NCI-H446 (cell line): ENCODE measurements at places on chromosomes 5 and 9.

DNA sequence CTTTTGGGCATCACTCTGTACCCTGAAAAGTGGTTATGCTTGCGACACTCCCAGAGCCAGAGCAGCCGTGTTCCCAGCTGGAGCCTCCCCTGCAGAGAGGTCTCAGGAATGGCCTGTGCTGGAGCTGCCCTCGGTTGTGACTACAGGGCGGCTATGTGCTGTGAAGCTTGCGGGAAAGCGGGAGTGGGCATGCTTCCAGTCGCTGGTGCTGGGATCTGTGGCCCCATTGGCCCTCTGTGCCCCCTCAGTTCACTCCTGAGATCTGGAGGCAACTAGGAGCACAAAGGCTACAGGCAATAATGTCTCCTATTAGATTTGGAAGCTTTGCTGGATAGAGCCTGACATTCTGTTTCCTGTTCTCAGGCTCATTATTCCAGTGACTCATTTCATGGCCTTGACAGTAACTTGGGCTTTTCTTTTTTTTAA is 56.9 kb downstream of the GPR107 start:
- DNase-seq = no peak

DNA sequence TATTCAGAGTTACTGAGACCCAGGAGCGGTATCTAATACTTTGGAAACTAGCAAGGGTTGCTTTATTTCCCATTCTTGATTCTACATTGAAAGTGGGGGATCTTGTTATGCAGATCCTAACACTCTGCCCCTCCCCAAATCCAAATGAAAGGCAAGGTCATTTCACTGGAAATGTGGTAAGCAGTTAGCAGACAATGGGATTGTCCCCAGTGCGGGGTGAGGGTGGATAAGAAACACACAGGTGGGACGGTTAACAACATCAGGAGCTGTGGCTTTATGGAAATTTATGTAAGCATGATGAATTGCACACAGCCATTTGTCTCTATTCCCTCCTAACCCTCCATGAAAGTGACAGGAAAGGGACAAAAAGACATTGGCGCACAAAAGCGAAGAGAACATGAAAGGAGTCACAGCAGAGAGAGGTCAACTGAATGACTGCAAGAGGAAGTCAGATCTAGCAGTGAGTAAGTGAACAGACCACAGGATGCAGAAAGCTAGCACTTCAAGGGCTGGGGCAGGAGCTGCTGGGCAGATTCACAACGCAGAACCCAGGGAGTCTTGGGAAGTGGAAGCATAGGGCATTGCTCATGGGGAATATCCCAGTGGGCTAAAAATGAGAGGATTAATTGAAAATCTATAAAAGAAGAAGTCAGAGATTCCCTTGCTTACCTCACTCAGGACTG is 184.4 kb downstream of the HSD17B3 start:
- DNase-seq = no peak

- no peak for DNase-seq
Observed at GRCh38 chr9:135473972-135474543, 5.5 kb upstream of the PPP1R26 start.

GRCh38 chr5:119366540-119366881 is 10.7 kb downstream of the TNFAIP8 start:
- no peak for DNase-seq

- no peak for DNase-seq
Observed at GRCh38 chr5:83956386-83956785, 235.7 kb upstream of the HAPLN1 start.

DNA sequence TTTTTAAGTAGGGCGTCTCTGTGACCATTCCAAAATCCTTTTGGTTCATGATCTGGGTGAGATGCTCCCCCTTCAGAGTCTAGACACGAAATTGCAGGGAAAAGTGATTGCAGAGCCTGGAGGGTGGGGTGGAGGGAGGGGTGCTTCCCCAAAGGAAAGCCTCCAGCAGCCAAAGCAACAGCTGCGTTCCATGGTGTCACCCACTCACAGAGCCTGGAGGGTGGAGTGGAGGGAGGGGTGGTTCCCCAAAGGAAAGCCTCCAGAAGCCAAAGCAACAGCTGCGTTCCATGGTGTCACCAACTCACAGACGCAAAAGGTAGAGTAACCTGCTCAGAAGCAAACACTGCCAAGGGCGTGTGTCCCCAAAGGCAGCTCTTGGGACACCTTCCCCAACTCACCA is 22.6 kb downstream of the SLC6A18 start:
- no peak for DNase-seq
